ENCODE measurements at places on chromosomes 3 and 15. TPM values are rescaled to one million over a fixed set of nuclear protein-coding genes. Genes with fewer than 3 reads are reported as not detected.

DNA sequence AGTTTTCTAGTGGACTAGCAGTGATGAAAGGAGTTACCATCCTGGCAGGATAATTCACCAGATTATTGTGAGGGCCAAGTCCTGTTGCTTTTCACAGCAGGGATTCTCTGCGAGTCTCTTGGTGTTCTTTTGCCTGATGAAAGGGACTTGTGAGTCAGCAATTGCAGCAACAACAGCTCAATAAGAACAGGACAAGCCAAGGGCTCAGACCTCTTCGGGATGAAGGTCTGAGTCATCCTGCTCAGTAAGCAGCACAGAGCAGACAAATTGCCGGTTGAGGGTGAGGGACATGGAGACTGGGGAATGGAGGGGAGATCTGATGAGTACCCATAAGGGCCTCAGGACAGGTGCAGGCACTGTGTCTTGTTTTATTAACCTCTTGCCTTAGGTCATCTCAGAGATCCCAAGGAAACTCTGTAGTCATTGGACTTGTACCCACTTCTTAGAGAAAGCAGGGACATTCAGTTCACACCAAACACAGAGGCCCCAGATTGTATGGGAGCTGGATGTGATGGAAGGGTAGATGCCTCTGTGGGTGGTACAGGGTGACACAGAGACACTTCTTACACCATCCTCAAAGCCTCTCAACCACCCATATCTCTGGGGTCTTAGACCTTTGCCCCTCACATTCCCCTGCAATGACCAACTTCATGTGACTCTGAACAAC is 173.8 kb upstream of the TLE3 start:
- H3K36me3 ChIP-seq = no peaks in the 10 kb centered on the region
- peaks cover 37% of the 10 kb centered on the region for H3K4me1 ChIP-seq
- no peak overlapping the region for H3K27ac ChIP-seq
- DNase-seq = peak; percentile 30
- no peak overlapping the region for H3K4me3 ChIP-seq

GRCh38 chr3:143972155-143972504 is 507 bp downstream of the DIPK2A start:
- peak overlapping the region; percentile 95 for H3K27ac ChIP-seq
- H3K4me3 ChIP-seq = peak overlapping the region; percentile 79
- no peak for DNase-seq
- no peaks in the 10 kb centered on the region for H3K4me1 ChIP-seq
- no peaks in the 10 kb centered on the region for H3K36me3 ChIP-seq

GRCh38 chr3:139894643-139894989 is 40.4 kb upstream of the CLSTN2 start:
- H3K27me3 ChIP-seq = no peaks in the 10 kb centered on the region
- no peak for DNase-seq
- H3K4me1 ChIP-seq = no peaks in the 10 kb centered on the region
- no peaks in the 10 kb centered on the region for H3K36me3 ChIP-seq
- peak overlapping the region; percentile 50 for H3K27ac ChIP-seq

SERPINI2 gene
- total RNA-seq = not detected

DNA sequence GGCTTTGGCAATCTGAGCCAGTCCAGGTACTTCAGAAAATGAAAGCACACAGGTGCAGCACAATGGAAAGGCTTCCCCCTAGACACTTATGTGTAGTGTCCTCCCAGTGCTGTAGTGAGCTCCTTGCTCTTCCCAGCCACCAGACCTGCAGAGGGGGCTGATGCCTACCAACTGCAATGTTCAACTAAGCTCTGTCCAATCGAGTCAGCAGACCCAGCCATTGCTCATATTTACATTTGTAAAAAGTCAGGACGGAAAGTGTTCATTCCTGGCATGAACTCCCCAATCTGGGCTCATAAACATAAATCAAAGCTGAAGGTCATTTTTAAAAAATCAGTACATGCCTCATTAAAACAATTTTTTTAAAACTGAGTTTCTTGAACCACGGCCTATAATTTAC is 73.0 kb downstream of the FOXP1 start:
- no peaks in the 10 kb centered on the region for H3K27me3 ChIP-seq
- H3K4me3 ChIP-seq = no peak overlapping the region
- H3K36me3 ChIP-seq = no peaks in the 10 kb centered on the region
- H3K4me1 ChIP-seq = no peaks in the 10 kb centered on the region
- DNase-seq = no peak

- H3K36me3 ChIP-seq = peaks cover 37% of the 10 kb centered on the region
- no peaks in the 10 kb centered on the region for H3K27me3 ChIP-seq
Measured at GRCh38 chr15:67563092-67563491, 20.6 kb downstream of the MAP2K5 start.

SPRED1 gene
- 29.1 TPM for total RNA-seq

GRCh38 chr3:50430191-50430590 is 70.9 kb upstream of the TMEM115 start:
- no peak overlapping the region for H3K4me3 ChIP-seq
- H3K27ac ChIP-seq = no peak overlapping the region

GRCh38 chr15:67781907-67782690 is 43.2 kb upstream of the SKOR1 start:
- no peak for DNase-seq
- no peaks in the 10 kb centered on the region for H3K4me1 ChIP-seq
- H3K27me3 ChIP-seq = no peaks in the 10 kb centered on the region
- no peak overlapping the region for H3K4me3 ChIP-seq
- no peak overlapping the region for H3K27ac ChIP-seq
- H3K36me3 ChIP-seq = peaks cover 33% of the 10 kb centered on the region

DNA sequence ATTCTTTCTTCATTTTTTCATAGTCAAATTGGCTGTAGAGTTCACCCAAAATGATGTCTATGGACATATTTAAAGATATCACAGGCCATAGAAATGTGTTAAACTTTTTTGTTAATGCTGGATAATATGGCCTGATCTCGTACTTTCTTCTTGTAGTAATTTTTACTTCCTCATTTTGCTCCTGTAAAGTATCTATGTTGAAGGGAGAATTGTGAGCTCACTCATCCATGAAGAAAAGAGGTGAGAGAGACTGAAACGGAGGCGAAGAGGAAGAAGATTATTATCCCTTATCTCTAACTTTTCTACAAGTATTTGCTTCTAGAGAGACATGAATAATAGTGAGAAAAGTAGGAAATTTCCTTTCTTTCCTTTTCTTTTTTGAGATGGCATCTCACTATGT is 613.8 kb upstream of the TBL1XR1 start:
- H3K36me3 ChIP-seq = no peaks in the 10 kb centered on the region
- no peak overlapping the region for H3K4me3 ChIP-seq
- DNase-seq = no peak
- H3K27ac ChIP-seq = no peak overlapping the region
- H3K27me3 ChIP-seq = no peaks in the 10 kb centered on the region
- peaks cover 7% of the 10 kb centered on the region for H3K4me1 ChIP-seq

DNA sequence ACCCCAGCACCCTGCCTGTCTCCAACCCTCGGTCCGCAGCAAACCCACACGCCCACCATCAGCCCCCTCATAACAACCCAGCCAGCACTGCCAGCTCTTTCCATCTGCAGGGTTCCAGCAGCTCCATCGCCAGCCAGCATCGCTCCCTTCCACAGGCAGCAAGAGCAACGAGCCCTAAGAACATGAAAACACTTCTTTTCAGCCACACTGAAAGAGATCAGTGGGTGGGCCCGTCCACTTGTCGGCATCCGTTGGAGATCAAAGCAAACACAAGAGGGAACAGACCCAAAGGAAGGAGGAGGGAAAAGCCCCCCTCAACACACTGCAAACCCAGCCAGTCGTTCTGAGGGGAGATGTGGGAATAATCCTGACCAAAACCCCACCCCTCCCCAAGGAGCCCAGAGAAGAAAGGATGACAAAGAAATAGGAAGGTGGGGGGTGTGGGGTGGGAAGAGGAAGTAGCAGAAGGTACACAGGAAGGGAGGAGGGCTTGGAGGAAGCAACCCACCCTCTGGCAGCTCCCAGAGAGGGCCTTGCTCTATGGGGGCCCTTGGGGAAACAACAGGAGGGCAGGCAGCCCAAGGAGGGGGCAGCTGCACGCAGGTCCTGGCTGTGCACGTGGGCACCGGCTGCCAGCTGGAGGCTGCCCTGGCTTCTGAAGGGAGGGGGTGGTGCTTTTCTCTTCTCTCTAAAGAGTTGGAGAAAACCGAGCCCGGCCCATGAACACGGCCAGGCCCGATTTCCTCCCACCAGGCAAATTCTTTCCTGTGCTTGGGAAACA is 473.6 kb upstream of the PROK2 start:
- H3K27ac ChIP-seq = no peak overlapping the region
- no peaks in the 10 kb centered on the region for H3K36me3 ChIP-seq
- H3K4me1 ChIP-seq = no peaks in the 10 kb centered on the region
- no peak overlapping the region for H3K4me3 ChIP-seq

ALDH1A2 gene
- total RNA-seq = 24.3 TPM

DCUN1D1 gene
- total RNA-seq = 13.8 TPM

DNA sequence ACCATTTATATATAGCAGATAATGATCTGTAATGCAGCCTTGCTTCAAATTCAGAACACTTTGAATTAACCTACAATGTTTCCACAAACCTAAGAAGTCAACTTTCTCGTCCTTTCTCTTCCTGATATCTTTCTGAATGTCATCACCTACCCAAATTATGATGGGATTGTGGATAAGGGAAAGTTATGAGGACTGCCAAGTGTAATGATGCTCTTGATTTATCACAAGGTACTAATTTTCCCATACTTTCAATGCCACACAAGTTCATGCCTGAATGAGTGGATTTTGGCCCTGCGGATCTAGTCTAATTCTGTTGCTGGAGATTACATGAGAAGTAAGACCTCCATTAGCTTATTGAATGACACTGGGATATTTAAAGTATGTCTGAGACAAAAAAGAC is 82.6 kb upstream of the NANOGP8 start:
- H3K4me3 ChIP-seq = no peak overlapping the region
- no peaks in the 10 kb centered on the region for H3K27me3 ChIP-seq
- H3K4me1 ChIP-seq = no peaks in the 10 kb centered on the region
- no peak for DNase-seq
- no peaks in the 10 kb centered on the region for H3K36me3 ChIP-seq
- no peak overlapping the region for H3K27ac ChIP-seq

CEMIP gene
- 1.4 TPM for total RNA-seq

ARHGEF26 gene
- total RNA-seq = 82.8 TPM

- no peaks in the 10 kb centered on the region for H3K27me3 ChIP-seq
- peaks cover 2% of the 10 kb centered on the region for H3K36me3 ChIP-seq
- no peak overlapping the region for H3K4me3 ChIP-seq
- no peak for DNase-seq
- no peak overlapping the region for H3K27ac ChIP-seq
- no peaks in the 10 kb centered on the region for H3K4me1 ChIP-seq
Measured at GRCh38 chr15:75397494-75397893, 29.1 kb upstream of the MAN2C1 start.

GRCh38 chr3:167684388-167684993 is 30.7 kb upstream of the WDR49 start:
- no peaks in the 10 kb centered on the region for H3K27me3 ChIP-seq
- DNase-seq = no peak
- H3K36me3 ChIP-seq = peaks cover 38% of the 10 kb centered on the region
- no peak overlapping the region for H3K4me3 ChIP-seq
- no peaks in the 10 kb centered on the region for H3K4me1 ChIP-seq

DNA sequence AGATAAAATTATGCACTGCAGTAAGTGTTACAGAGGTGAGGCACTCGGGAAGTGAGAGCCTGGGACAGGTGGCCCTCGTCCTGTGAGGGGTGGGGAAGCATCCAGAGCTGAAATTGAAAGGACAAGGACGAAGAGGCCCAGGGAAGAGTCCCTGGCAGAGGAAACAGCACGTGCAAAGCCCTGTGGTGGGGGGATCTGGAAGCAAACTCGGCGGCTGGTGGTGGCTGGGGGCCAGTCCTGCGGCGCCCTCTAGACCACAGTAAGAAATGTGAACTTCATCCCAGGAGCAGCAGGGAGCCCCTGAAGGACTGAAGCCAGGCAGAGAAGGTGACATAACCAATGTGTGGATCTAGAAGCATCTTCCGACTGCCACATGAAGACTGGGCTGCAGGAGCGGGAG is 42.8 kb downstream of the GRIP2 start:
- no peaks in the 10 kb centered on the region for H3K36me3 ChIP-seq
- H3K27ac ChIP-seq = no peak overlapping the region
- no peak for DNase-seq
- H3K4me1 ChIP-seq = no peaks in the 10 kb centered on the region
- no peaks in the 10 kb centered on the region for H3K27me3 ChIP-seq
- no peak overlapping the region for H3K4me3 ChIP-seq

DNA sequence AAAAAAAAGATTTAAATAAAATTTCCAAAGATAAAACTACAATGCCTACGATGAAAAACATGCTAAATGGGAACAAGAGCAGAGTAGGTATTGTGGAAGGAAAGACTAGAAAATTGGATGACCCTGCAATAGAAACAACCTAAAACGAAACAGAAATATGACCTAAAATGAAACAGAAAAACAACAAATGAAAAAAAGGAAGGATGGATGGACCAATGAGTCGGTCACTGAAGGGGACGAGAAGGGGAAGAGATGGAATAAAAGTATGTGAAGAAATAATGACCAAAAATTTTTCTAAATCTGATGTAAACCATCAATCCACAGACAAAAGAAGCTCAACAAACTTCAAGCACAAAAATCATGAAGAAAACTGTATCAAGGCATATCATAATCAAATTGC is 44.8 kb downstream of the TBC1D2B start:
- DNase-seq = no peak
- no peaks in the 10 kb centered on the region for H3K27me3 ChIP-seq
- H3K36me3 ChIP-seq = peaks cover 34% of the 10 kb centered on the region
- H3K4me1 ChIP-seq = no peaks in the 10 kb centered on the region
- H3K4me3 ChIP-seq = no peak overlapping the region
- H3K27ac ChIP-seq = no peak overlapping the region

DNA sequence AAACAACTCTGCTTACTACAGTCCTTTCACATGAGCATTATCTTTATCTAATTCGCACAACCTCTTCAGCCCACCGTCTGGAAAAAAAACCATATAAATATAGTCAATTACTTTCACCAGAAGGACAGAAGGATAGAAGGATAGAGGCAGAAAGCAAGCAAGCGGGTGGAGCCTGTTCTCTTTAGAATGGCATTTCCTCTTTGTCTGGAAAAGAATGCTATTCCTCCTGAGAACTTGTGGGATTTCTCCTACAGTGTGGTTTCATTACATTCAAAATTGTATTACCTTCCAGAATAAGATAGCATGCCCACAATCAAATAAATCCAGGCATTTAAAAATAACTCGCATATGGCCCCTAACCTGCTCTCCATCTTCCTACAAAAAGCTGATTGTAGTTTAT is 23.1 kb downstream of the SLC30A4 start:
- H3K27ac ChIP-seq = no peak overlapping the region
- no peak overlapping the region for H3K4me3 ChIP-seq
- no peaks in the 10 kb centered on the region for H3K36me3 ChIP-seq
- no peaks in the 10 kb centered on the region for H3K4me1 ChIP-seq
- H3K27me3 ChIP-seq = no peaks in the 10 kb centered on the region
- no peak for DNase-seq

CELF6 gene
- total RNA-seq = 8.2 TPM

PARP3 gene
- 46.5 TPM for total RNA-seq

- no peaks in the 10 kb centered on the region for H3K4me1 ChIP-seq
- no peaks in the 10 kb centered on the region for H3K36me3 ChIP-seq
- H3K27ac ChIP-seq = no peak overlapping the region
- no peak for DNase-seq
Measured at GRCh38 chr3:168951368-168951767, 712.1 kb downstream of the MECOM start.
